ENCODE measurements at places on chromosomes 4 and X.
A peak's percentile ranks its signal among the peaks of the same experiment; 100 is the strongest.

DNA sequence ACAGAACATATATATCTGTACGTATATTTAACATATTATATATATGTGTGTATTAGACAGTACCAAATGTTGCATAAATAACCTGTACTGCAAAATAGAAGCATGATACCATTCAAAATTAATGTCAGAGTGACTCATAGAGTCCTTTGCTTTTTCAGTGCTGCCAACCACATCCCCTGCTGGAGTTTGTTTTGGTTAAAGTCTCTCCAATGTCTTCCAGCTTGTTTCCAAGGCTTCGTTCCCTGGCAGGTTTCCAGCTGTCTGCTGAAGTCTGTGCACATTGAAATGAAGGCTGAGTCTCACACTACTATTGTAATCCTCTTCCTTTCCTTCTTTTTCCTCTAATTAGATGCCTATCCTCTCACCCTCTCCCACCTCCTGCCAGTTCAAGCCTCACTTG, 14.9 kb downstream of the NRK start:
- no peak for DNase-seq

GRCh38 chr4:1285790-1286553, 3.7 kb upstream of the MAEA start:
- peak; percentile 62 for DNase-seq

- DNase-seq, result no peak
Observed at GRCh38 chr4:151781026-151781425, 20.2 kb upstream of the GATB start.

DNA sequence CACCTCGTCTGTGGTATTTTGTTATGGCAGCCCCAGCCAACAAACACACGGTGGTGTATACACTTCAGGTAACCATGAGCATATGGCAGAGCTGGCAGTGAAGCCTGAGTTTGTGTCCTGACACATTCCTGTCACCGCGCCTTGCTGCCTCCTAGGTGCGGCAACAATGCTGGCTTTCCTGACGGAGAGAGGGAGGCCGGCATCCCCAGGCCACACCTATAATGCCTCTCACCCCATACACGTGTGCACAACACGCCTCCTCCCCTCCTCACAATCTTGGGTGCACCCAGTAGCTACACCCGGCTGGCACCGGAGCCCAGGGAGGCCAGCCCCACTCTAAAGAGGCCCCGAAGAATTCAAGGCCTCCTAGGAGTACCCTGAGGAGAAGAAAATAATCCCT, 158.5 kb downstream of the NSUN7 start:
- DNase-seq, result peak; percentile 54

GRCh38 chr4:185011408-185011807, 6.9 kb upstream of the HELT start:
- DNase-seq, result peak; percentile 70

- no peak for DNase-seq
Observed at GRCh38 chr4:113977526-113977855, 2.0 kb downstream of the ARSJ start.

DNA sequence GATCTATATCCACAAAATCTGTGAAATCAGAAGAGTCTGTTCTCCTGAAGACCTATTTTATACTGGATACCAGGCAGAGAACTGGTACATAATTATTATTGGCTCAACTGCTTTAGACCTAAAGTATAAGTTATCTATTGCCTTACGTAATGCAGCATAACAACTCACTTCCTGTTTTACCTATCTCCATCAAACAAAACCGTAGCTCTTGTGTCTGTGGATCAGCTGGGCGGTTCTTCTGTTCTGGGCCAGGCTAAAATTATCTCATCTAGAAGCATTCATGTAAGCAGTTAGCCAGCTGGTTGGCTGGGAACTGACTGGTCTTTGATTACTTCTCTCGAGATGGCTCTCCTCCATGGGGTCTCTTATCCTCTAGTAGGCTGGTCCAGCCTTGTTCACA, 57.8 kb downstream of the PPP1R2C start:
- DNase-seq, result no peak

DNA sequence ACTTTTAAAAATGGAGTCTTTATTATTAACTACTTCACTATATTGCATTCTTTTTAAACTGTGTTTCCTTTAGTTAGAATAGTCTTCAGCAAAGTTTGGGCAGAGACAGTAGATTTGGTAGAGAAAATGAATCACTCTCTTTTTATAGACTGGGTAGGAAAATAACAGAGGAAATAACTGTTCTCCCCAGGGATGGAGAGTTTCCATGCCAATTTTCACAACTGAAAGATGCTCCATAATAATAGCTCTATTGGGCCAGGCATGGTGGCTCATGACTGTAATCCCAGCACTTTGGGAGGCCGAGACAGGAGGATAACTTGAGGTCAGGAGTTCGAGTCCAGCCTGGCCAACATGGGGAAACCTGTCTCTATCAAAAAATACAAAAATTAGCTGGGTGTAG, 13.1 kb downstream of the HSD17B13 start:
- DNase-seq, result no peak

- DNase-seq, result no peak
Observed at GRCh38 chr4:147779451-147779850, 47.6 kb downstream of the ARHGAP10 start.

DNA sequence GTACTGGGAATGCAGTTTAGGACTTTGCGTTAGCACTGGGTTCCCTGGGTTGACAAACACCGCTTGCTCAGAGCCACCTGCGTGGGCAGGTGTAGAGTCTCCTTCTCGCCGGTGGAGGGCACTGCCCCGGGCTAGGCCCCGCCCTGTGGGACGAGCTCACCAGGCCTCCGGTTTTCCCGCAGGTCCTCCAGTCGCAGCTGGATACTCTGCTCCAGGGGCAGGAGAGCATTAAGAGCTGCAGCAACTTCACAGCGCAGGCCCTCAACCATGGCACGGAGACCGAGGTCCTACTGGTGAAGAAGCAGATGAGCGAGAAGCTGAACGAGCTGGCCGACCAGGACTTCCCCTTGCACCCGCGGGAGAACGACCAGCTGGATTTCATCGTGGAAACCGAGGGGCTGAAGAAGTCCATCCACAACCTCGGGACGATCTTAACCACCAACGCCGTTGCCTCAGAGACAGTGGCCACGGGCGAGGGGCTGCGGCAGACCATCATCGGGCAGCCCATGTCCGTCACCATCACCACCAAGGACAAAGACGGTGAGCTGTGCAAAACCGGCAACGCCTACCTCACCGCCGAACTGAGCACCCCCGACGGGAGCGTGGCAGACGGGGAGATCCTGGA, 49.2 kb upstream of the MND1 start:
- peak; percentile 64 for DNase-seq

- no peak for DNase-seq
Observed at GRCh38 chr4:56733352-56733751, 52.3 kb upstream of the HOPX start.

DNA sequence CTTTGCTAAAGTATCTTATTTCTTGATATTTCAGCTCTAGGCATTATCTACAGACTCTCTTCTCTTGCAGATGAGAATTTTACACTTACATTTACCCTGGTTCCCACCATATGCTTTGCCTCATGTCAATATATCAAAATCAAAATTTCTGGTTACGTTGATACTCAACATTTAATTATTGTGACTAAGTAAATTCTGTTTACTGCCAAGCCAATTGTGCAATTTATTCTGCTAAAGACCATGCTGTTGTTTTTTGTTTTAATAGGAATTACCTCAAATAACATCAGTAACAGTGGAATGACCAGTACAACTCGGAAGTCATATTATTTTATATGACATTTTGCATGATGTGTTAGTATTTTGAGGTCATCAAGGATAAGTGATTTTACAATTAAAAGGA, 125.5 kb downstream of the IL15 start:
- no peak for DNase-seq

DNA sequence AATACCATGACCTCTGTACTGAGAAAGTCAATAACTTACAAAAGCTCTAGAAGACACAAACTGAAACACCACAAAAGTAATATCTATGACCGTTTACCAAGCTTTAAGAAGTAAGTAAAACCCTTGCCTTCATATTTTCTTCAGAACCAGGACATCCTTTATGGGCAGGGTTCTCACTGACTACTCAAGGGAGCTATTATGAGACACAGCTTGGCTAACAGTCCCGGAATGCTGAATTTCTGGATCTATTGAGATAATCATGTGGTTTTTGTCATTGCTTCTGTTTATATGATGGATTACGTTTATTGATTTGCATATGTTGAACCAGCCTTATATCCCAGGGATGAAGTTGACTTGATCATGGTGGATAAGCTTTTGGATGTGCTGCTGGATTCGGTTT, 19.9 kb upstream of the CDS1 start:
- DNase-seq, result no peak

DNA sequence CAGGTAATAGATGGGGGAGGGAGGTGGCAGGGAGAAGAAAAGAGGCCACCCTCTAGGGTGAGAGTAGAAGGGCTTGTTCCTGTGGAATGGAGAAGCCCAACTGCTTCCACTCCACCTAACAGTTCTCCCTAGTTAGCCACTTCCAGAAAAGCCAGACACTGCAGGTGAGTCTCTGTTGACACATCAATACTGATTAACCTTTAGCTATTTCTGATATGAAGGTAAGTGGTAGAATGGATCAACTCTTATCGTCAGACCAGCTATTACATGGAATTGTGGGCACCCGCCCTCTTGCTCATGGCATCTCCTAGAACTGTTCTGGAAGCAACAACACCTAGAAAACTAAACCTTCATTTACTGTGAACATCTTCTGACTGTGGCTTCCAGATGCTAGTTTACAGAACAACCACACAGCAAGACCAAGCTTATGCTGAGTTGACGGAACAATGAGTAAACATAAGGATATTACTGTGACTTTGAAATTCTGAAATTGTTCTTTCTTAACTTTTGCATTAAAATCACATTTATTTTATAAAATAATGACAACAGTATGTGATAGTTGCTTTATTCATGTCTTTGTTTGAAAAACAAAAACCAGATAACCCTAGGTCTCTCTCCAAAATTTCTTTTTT, 44.7 kb downstream of the ANXA3 start:
- DNase-seq, result no peak

DNA sequence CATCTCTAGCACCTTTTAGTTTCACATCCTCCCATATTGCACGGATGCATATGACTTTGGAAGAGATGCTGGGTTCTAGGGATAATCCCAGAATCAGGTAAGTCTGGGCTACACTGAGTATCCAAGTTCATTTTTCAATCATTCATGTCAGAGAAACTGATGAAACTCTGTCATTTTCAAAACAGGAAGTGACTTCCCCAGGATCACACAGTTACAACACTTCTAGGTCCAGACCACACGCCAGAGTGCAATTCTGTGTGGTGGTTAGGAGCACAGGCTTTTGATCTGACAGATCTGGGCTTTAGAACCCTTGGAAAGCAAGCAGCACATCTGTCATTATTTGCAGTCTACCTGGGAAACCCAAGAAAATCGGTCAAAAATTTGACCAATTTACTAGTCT, 52.1 kb upstream of the CDKN2AIP start:
- no peak for DNase-seq

- DNase-seq, result no peak
Observed at GRCh38 chr4:41137879-41138278, 76.5 kb downstream of the APBB2 start.

DNA sequence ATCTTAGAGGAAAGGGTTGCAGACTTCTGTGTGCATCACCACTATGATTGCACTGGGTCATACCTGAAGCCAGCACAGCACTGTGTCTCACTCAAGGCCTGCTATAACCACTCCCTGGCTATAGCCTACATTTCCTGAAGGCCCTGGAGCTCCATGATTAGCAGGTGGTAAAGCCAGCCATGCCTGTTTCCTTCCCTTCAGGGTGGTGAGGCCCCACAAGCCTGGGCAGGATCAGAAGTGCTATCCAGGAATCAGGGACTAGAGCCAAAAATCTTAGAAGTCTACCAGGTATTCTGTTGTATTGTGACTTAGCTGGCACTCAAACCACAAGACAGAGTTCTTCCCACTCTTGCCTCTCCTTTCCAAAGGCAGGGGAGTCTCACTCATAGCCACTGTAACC, 734.6 kb downstream of the GLUD2 start:
- no peak for DNase-seq

- DNase-seq, result no peak
Observed at GRCh38 chr4:53813998-53814397, 222.7 kb upstream of the LNX1 start.

DNA sequence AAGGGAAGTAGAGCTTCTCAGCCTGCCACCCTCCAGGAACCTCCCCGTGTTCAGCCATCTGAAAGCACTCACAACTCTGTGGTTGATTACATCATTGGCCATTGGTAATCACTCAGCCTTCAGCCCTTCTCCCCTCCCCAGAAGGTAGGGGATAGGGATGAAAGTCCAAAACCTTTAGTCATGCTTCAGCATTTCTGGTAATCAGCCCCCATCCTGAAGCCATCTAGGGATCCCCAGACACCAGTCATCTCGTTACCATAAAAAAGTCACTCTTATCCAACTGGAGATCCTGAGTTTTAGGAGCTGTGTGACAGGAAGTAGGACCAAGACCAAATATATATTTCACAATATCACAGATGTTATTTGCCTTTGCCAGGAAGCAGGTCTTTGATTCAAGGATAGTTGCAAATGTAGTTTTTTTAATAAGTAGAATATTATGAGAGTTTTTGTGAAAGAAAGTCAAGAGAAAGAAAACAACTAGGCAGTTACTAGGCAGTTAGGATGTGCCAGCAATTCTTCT, 364.6 kb upstream of the NOCT start:
- DNase-seq, result no peak

DNA sequence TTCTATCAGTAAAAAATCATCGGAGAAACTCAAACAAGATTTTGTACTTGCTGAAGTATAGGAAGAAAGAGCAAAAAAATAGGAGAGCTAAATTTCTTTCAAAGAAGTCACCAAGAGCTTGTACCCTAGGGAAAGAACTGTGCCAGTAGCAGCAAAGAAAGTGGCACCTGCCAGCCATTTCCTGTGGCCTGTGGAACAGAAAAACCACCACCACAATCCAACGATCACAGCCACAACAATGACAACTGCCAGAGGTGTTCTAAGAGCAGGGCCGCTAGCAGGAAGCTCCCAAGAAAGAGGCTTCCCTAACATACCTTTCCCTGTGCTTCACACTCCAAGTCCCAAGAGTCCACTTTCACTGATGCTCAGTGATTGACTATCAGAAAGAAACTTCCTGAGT, 266.1 kb upstream of the GPC4 start:
- DNase-seq, result no peak

GRCh38 chrX:39645178-39645895, 452.4 kb downstream of the BCOR start:
- no peak for DNase-seq

DNA sequence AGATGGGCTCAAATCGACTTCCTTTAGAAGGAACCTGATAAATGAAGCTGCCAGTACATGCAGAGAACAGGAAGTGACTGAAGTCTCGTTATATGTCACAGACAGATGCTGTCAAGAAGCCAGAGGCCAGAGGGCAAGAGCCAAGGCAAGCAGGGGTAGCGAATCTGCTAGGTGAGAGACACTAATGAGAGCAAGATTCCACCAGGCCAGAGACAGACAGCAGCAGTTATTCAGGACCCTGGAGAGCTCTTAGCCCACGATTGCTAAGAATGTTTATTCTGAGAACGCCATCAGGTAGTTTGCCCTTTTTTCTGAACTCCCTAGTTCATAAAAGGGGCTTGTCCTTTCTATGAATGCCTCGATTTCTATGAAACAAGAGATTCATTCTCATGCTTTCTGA, 73.7 kb downstream of the BEND2 start:
- peak; percentile 11 for DNase-seq

All from H7 (cell line).